Omental fat pad (tissue), 4 donors: ENCODE measurements at places on chromosomes 16 and 17.

- DNase-seq: no peak
Observed at GRCh38 chr16:73916829-73917594, 379.6 kb upstream of the PSMD7 start.

- DNase-seq: no peak
Observed at GRCh38 chr16:14283786-14284185, 212.7 kb downstream of the MRTFB start.

DNA sequence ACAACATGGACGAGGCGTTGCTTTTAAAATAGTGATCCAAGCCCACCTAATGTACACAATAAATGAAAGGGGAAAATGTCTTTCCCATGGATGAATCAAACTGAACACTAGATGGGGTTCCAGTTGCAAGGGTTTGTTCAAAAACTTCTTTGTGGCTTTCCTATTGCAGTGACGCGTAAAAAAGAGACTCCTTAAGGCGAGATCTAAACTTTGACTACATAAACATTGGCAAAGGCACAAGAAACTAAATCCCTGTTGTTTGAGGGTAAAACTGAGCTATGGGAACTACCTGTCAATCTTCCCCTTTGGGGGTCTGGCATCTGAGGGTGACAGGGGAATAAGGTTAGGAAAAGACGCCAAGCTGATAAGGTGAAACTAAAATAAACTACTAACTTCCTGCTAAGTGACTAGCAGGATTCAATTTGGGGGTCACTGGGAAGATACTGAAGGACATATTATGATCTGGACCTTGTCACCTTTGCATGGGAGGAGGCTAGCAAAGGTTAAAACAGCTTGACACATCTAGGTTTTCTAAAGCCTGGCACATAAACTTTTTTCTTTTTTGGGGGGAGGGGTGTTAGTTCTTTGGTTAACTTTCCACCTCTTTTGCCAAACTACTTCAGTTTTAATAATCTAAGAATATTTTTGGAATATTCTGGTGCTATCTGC lies 4.7 kb downstream of the SALL1 start:
- DNase-seq: no peak

DNA sequence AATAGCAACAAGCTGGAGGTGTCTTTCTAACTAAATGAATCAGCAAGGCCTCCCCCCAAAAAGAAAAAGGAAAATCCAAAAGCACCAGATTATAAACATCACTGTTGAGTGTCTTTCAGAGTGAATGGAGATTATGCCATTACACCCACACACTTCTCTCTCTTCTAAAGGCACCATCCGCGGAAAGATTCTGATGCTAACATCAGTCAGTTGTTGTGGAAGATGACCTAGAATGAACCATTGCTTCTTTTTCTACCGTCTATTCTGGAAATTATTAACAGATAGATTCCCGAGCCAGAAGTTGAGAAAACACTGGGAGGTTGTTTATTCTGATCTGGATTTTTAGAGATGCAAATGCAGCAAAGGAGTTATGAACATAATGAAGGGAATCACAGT lies 60.9 kb upstream of the FAM20A start:
- no peak for DNase-seq

DNA sequence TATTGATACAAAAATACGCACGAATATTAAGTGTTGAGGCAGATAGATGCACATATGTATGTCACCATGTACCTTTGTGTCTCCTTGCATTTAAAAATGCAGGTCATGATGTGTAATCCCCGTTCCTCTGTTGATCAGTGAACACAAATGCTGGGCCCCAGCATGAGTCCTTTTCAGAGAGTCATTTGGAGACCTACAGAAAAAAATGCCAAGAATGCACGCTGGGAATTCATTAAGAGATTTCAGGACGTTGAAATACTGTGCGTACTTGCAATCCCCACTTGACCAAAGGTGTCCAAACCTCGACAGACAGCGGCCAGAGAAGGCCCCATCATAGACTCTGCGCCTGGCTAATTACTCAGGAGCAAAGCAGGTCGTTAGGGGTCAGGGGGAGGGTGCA lies 496.0 kb downstream of the MAF start:
- no peak for DNase-seq

DNA sequence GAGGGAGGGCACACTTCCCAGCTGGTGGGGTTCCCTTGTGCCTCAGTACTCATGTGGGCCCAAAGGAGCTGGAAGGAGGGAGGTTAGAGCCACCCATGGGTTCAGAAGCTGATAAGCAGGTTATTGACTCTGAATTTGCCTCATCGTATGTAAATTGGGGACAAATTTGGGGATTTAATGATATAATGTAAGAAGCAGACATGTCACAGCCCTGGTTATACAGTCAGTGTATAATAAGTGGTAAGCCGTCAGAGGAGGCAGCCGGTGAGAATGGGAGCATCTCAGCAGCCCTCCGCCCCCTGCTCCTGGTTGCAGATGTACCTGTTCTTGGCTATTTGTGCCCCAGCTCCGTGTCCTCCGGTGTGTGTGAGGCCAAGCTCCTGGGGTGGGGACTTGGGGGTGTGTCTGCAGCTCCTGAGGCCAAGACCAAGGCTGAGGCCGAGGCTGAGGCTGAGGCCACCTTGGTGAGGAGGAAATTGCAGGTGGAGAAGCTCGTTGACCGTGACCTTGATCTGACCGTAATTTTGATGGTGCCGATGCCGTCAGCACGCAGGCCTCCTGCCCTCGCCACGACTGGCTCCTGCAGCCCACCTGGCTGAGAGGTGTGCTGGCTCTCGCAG lies 288.1 kb downstream of the SEC14L1 start:
- DNase-seq: no peak

DNA sequence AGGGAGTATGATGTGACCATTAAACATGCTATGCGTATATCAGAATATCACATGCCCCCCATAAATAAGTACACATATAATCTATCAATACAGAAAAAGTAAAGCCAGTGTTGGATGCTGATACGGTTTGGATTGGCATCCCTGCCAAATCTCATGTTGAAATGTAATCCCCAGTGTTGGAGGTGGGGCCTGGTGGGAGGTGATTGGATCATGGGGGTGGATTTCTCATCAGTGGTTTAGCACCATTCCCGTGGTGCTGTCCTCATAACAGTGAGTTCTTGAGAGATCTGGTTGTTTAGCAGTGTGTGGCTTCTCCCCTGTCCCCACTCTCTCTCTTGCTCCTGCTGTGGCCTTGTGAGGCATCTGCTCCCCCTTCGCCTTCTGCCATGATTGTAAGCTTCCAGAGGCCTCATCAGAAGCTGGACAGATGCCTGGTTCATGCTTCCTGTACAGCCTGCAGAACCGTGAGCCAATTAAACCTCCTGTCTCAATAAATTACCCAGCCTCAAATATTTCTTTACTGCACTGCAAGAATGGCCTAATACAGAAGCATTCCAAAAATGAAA lies 88.9 kb downstream of the AATF start:
- no peak for DNase-seq

GRCh38 chr16:5228369-5228768 lies 130.8 kb upstream of the EEF2KMT start:
- DNase-seq: no peak
